AG04449 (cell line): ENCODE measurements at places on chromosomes 2 and 18.

GRCh38 chr2:106157416-106157815, 36.7 kb downstream of the UXS1 start:
- no peak for DNase-seq

DNA sequence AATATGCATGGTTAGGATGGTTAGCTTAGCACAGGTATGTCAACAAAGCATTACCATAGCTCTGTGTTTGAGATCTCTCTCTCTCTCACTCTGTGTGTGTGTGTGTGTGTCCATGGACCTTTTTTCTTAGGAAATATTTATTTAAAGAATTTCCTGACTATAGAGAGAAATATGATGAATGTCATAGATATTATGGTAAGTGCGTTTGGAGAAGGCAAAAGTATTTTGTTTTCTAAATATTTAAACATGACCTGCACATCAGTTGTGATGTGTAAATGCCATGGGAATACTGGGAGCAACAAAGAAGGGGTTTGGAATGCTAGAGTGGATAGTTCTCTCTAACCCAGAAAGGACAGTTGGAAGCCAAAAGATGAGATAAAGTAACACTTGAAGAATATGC, 3.9 kb upstream of the TMEM178A start:
- no peak for DNase-seq

DNA sequence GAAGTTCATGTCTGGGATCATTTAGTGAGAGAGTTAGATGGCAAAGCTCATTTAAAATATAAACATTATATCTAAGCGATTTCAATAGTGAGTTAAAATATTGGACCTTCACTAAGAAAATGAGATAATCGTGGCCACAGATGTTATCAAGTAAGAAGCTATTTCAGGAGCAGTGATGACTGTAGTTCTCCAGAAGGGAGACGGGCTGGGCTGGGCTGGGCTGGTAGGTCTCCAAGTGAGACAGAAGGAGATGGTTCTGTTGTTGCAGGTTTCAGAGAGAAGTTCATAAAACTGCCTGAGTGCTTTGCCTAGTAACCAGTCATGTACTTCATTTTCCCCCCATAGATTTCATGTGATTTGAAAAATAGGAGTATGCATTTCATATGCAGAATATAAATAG, 130.1 kb upstream of the DAPL1 start:
- no peak for DNase-seq

GRCh38 chr2:45725731-45726130, 74.3 kb downstream of the PRKCE start:
- DNase-seq, result no peak

DNA sequence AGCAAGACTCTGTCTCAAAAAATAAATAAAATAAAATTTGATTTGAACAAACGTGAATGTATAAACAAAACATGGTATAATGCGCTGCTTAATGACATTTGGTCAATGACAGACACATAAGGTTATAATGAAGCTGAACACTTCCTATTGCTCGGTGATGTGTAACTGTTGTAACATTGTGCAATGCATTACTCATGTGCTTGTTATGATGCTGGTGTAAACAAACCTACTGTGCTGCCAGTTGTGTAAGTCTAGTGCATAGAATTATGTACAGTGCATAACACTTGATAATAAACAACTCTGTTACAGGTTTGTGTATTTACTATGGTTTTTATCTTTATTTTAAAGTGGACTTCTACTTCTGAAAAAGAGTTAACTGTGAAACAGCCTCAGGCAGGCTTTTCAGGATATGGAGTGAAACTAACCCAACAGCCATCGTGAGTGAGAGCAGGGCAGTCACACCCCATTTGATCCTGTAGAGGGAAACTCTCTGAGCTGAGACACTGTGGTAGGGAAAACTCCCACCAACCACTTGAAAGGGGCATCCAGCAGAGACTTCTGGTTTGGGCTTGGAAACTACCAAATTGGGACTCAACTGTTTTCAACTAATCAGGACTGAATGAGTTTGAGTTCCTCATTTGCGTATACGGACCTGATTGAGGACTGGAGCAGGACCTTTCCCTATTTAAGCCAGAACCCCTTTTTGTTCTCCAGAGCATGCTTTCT, 8.7 kb upstream of the RPRD1A start:
- no peak for DNase-seq

DNA sequence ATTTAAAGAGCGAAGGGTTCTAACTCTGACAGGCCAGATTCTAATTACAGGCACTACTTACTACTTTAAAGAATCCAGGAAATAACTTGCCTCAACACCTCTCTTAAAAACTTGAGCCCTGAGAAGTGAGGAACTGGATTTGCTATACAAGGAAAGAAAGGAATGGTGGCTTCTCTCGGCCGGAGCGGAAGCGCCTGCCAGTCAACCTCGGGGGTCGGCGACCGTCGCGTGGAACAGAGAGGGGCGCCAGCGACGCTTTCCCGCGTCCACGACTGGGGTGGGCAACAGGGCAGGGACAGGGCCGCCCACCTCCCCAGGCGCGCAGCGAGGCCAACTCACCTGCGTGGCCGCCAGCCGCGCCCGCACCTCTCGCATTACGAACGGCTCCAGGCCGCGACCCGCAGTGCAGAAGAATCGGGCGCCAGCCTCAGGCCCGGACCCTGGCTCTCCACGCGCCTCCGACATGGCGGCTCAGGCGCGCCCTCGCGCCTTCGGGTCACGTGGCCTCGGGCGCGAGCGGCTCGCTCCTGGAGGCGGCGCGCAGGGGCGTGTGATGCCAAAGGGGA, at the start of gene THUMPD2:
Gene THUMPD2, minus strand, starts transcription at position 484 of the 566 bp plus-strand sequence. Its CDS starts 19 bp downstream, at position 465.
- DNase-seq, result no peak

GRCh38 chr2:225457482-225457881, 58.0 kb downstream of the NYAP2 start:
- DNase-seq, result no peak

GRCh38 chr18:40469851-40470250, 1485.2 kb upstream of the PIK3C3 start:
- DNase-seq, result no peak

DNA sequence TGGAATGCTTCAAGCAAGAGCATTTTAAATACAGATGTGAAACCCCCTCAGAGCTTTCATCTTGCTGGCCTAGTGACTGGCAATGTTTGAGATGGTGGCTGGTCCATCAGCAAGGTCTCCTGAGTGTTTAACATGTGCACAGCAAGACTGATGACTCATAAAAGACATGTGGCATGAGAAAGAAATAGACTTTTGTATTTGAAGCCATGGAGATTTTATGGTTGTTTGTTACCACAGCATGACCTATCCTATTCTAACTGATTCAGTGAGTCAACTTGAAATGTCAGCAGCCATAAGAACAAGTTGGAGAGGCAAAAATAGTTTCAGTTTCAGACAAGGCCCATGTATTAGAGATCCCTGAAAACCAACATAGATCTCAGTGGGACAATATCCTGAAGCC, 154.7 kb upstream of the LYPD1 start:
- no peak for DNase-seq

DNA sequence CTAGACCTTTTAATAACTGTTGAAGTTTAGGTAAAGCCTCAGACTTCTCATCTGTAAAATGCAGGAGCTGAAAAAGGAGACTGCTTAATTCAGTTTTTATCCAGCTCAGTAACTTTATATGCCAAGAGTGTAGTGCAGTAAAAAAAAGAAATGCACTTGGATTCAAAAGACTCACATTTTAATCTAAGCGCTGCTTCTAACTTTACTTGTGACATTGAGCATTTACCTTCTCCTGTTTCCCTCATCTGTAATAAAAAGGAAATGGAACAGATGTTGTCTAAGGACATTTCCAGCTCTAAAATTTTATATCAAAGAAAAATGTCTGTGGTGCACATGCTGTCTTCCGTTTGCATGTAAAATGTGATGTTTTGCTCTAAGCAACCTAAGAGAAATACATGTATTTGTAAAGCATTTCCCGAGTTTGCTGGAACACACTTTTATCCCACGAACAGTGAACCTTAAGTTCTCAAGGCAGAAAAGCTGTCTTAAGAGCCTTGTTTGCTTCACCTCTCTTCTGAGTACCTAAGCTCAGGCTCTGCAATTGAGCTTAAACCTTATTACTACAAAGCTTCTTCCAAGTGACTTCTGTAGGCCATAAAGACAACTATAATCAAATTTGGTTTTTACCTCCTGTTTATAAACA, 24.2 kb upstream of the TANK start:
- no peak for DNase-seq

GRCh38 chr18:55266981-55267380, 307.7 kb upstream of the CCDC68 start:
- no peak for DNase-seq

DNA sequence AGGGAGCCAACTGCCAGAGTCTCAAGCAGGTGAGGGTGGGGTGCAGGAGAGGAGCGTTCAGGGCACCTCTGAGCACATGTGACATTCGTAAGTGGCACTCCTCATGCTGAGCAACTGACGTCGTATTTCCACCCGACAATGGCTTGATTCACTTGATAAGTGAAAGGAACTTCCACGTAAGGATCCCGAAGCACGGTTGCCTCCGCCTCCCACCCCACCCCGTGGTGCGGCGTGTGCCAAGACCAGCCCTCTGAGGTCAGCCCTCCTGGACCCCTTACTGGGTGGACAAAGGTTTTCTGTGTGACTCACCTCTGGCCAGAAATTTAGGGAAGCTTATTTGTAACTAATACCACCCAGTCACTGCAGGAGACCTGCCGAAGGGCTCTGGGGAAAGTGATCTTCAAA, 59.9 kb downstream of the AGAP1 start:
- no peak for DNase-seq

- DNase-seq, result no peak
Measured at GRCh38 chr2:66981074-66981473, 416.1 kb upstream of the ETAA1 start.

GRCh38 chr2:68888038-68888704, 17.0 kb upstream of the BMP10 start:
- no peak for DNase-seq

DNA sequence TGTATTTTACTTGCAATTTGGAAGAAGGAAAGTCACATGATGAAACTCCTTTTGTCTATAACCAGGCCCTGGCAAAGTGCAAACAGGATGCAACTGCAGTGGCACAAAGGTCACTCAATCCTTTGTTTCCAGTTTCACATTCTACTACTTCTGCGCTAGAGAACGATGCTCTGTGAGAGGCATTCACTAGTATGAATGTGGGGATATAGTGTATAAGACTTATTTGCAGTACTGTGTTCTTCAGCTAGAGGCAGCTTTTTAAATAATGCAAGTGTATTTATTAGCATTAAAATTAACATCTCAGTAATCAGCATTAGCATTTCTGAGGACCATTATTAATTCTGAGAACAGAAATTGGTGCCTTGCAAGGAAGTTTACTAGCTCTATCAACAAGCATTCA, 68.9 kb downstream of the PRPF40A start:
- DNase-seq, result no peak

DNA sequence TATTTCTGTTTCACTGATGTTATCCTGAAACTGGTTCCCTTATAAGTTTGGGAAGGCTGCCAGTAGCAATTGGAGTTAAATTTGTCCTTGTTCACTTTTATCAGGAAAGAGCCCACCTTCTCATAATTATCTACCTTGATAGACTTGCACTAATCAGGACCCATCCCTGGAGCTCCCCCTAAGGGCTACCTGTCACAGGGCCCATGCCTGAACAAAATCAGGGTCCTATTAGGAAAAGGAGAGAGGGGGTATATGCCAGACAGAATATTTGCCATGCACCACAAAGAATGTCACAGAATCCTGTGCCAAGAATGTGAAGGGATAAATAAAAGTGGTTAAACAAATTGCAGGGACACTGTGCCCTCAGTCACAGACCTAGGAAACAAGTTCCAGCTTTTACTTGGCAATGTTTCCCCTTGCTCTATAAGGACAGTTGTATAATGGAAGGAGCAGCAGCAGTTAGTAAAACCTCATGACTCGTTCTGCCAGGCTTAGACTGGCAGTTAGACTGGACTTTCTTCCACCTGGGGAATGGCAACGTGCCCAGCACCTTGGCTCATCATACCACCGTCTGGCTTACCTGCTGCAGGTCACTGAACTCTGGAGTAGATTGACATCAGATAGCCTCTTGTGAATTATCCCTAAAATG, 32.3 kb upstream of the VWC2L start:
- no peak for DNase-seq

DNA sequence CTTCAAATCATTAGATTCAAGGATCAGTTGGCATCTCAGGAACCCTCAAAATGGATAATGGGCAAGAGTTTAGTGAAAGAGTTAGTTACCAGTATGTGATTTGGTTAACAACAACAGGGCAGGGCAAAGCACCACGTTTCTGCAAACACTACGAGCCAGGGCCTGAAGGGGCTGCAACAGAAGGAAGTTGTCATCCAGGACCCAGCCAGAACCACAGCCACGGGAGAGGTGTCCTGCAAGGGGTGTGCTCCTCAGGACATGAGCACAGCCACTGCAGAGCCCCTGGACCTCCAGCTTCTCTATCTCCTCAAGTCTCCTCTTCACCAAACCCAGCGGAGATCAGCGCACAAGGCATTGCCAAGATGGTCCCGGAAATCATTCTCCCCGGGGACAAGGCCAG, 173.3 kb upstream of the PIEZO2 start:
- DNase-seq, result no peak

- peak; percentile 23 for DNase-seq
Measured at GRCh38 chr18:35236571-35237363, 4.1 kb upstream of the ZNF397 start.

DNA sequence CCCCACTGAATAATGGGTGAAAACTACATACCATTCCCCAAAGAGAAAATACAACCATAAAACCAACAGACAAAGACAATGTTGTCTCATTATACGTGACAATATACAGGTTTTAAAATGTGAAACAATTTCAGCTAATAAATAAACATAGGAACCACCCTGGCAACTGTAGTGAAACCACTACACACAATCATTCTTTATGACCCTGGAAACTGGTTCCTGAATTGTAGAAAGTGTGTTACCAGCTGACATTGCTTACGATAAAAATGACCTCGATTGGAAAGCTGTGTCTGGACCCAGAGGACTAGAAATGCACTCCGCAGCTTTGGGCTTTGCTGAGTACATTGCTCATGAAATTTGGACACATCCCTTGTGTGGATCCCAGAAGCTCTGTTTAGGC, 73.9 kb upstream of the LPIN2 start:
- no peak for DNase-seq

DNA sequence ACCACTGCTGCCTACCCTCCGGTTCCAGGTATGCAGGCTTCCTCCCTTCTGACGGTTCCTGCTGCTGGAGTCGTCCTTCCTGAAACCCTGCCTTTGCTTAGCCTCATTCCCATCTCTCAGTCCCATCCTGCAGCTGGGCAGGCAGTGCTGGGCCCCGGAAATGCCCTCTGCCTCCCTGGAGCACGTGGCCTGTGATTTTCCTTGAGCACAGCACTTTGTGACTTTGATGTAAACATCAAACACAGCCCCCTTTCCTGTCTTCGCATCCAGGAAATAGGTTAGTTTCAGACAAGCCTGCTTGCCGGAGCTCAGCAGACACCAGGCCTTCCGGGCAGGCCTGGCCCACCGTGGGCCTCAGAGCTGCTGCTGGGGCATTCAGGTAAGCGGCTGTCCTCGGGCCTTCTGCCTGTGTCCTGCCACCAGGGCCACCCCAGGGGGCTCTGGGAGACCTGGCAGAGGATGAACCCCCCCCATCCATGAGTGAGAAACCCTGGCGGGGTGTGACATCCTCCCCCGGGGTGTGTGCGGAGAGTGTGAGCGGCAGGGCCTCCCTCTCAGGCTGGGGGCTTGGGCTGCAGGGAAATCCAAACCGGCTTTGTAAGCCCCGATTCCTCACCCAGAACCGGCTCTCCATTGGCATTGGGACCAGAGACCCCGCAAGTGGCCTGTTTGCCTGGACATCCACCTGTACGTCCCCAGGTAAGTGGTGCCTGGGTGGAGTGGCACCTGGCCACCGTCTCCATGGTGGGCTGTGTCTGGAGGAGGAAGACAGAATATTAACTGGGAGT, at the start of gene ZAP70:
Gene ZAP70, plus strand, starts transcription at position 281 of the 788 bp plus-strand sequence. CDS start 10,461 bp downstream, outside the sequence.
- no peak for DNase-seq

- DNase-seq, result no peak
Measured at GRCh38 chr18:58637946-58638345, 9.1 kb upstream of the ALPK2 start.
